ENCODE measurements at places on chromosomes 4 and X.

- no peak for ATAC-seq
Measured at GRCh38 chr4:24657768-24658617, 73.6 kb upstream of the DHX15 start.

DNA sequence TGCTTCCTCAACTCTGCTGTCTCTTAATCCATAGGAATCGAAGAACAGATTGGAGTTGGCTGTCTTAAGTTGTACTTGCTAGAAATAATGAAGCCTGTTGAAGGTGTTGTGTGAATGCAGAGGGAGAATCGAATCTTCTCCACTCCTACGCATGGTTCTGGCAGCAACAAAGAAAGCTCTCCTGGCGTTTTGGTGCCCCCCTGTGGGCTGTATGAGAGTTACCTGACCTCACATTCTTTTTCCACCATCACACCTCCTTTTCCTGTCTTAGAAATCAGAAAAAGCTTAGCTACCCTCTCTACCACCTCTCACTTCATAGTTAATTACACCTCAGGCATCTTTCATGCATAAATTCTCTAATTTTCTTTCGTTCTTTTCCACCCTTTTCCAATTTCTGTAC is 16.3 kb downstream of the KLF8 start:
- peak; percentile 63 for ATAC-seq

DNA sequence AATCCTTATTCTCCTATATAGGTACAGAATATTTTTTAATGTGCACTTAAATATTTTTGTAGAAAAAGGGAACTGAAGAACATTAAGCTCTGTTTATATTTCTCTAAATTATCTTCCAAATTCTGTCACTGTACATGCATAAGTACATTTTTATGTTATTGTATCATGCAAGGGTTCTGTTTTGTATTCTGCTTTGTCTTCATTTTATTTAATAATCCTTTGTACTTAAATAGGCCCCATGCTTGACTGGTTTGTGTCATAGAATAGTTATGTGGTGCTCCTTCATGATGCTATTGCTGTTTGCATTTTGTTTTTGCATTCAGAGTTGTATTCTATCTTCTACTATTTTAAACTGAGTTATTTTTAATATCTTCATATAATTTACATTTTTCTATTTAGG is 111.9 kb upstream of the EDNRA start:
- no peak for ATAC-seq

GRCh38 chrX:39648548-39649254 is 449.1 kb downstream of the BCOR start:
- no peak for ATAC-seq

DNA sequence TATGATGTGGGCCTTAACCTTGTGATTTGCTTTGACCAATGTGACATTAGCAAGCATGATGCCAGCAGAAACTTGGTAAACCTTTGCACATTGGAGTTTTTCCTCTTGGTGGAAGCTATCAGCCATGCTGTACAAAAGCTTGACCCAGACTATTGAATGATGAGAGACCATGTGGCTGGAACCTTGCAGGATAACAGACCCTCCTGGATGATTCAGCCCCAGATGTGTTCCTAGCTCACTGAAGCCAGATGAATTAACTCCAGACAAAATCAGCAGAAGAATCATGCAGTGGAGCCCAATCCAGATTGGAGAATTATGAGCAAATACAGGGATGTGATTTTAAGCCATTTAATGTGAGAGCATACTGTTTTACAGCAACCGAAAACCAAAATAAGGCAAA is 16.8 kb downstream of the SPARCL1 start:
- no peak for ATAC-seq

DNA sequence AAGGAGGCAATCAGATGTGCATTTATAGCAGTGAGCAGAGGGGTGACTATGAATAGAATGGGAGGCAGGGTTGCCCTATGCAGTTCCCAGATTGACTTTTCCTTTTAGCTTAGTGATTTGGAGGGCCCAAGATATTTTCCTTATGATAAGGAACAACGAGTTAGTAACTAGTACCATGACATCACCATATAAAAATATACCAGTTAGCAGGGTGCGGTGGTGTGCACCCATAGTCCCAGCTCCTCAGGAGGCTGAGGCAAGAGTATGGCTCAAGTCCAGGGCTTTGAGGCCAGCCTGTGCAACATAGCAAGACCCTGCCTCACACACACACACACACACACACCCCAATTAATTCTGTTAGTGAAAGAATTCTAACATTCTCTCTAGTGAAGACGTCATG is 53.0 kb downstream of the IL13RA2 start:
- ATAC-seq: no peak
